Esophagus muscularis mucosa (tissue), 4 donors: ENCODE measurements at places on chromosomes 2 and 18. TPM values are rescaled to one million over a fixed set of nuclear protein-coding genes. Genes with fewer than 3 reads are reported as not detected.

Gene MAP3K19
- not detected for total RNA-seq

Gene CAPN14
- not detected for total RNA-seq

Gene MBP
- total RNA-seq = 21.9 TPM

GRCh38 chr2:97740590-97741182 lies 27.3 kb downstream of the ZAP70 start:
- H3K4me1 ChIP-seq = peaks cover 9% of the 10 kb centered on the region
- DNase-seq = no peak
- no peak overlapping the region for H3K4me3 ChIP-seq
- no peaks in the 10 kb centered on the region for H3K36me3 ChIP-seq

DNA sequence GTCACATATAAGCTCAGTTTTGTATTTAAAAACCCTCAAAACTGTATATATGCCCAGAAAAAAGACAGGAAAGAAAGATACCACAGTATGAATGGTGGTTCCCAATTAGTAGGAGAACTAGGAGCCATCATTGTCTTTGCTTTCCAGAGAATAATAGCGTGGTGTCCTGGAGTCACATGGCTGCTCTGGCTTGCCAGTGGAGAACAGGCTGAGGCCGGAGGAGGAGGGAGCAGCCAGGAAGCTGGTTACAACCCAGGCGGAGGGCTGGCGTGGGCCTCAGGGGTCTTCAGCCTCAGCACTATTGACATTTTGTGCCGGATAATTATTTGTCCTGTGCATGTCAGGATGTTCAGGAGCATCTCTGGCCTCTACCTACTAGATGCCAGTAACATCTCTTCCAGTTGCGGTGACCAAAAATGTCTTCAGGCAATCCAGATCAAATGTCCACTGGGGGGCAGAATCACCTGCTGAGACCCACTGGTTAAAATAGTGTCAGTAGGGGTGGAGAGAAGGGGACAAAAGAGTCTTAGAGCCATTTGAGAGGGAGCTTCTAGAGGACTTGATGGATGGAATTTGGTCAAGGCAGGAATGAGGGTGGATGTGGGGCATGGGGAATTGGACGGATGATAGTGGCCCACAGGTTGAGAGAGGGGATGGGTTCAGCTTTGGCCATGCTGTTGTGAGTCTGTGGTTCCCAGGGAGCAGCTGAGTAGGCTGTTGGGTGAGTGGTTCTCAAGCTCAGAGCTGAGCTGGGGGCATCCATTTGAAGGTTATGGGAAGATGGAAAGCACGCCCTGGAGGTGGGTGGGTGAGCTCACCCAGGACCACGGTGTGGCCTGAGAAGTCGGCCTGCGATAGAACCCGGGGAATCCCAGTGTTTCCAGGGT lies 144.9 kb downstream of the AGAP1 start:
- H3K27me3 ChIP-seq = no peaks in the 10 kb centered on the region
- peak overlapping the region; percentile 89 for H3K27ac ChIP-seq
- DNase-seq = no peak
- no peak overlapping the region for H3K4me3 ChIP-seq
- H3K4me1 ChIP-seq = peaks cover 73% of the 10 kb centered on the region
- no peaks in the 10 kb centered on the region for H3K36me3 ChIP-seq

DNA sequence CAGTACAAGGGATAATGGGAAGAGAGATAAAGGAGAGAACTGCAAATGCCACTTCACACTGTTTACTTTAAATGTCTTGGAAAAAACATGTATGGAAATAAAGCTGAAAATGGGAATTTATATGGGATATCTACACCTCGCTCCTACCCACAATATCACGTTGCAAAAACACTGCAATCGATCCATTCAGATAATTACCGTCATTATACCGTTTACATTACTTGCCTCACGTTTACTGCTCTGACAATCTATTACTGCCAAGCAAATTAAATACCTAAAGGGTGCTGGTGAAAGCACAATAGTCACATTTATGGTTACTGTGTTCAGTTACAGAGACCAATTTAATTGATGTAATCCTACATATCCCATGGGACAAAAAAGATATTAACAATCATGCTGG lies 214.7 kb upstream of the LYPD1 start:
- no peak overlapping the region for H3K4me3 ChIP-seq
- H3K27ac ChIP-seq = no peak overlapping the region
- H3K4me1 ChIP-seq = no peaks in the 10 kb centered on the region
- no peaks in the 10 kb centered on the region for H3K27me3 ChIP-seq
- DNase-seq = no peak

DNA sequence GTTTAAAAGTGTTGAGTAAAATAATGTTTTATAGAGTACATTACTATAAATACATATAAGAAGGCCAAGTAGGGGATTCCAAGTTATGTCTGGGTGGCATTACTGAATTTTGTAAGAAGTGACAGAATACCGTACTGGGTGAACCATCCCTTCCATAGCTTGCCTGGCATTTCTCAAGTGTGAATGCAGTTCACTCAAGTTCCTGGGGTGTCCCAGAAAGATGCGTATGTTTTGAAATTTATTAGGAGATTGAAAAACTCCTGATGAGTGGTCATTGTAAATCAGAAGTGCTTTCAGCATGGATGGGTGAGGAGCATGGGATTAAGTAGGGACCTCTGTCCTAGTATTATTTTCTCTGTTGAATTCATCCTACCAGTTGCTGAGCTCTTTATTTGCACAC lies 103.2 kb downstream of the VAPA start:
- no peaks in the 10 kb centered on the region for H3K27me3 ChIP-seq
- H3K27ac ChIP-seq = no peak overlapping the region
- no peak for DNase-seq
- no peak overlapping the region for H3K4me3 ChIP-seq
